ENCODE measurements at places on chromosomes 4 and X.

GRCh38 chrX:10099411-10099810 is 57.4 kb upstream of the CLCN4 start:
- no peak for DNase-seq

- no peak for DNase-seq
Observed at GRCh38 chrX:136146614-136147314, 569 bp upstream of the FHL1 start.

GRCh38 chrX:1751781-1752180 is 136.9 kb downstream of the ASMT start:
- no peak for DNase-seq

GRCh38 chr4:116332508-116332907 is 752.9 kb downstream of the TRAM1L1 start:
- no peak for DNase-seq

GRCh38 chr4:23717528-23718248 is 172.2 kb downstream of the PPARGC1A start:
- DNase-seq = peak; percentile 34

- no peak for DNase-seq
Observed at GRCh38 chr4:40575846-40576245, 53.8 kb downstream of the RBM47 start.

GRCh38 chrX:19628011-19628575 is 112.8 kb upstream of the MAP3K15 start:
- DNase-seq = no peak

- peak; percentile 76 for DNase-seq
Observed at GRCh38 chr4:61520681-61521160, 320.6 kb downstream of the ADGRL3 start.

DNA sequence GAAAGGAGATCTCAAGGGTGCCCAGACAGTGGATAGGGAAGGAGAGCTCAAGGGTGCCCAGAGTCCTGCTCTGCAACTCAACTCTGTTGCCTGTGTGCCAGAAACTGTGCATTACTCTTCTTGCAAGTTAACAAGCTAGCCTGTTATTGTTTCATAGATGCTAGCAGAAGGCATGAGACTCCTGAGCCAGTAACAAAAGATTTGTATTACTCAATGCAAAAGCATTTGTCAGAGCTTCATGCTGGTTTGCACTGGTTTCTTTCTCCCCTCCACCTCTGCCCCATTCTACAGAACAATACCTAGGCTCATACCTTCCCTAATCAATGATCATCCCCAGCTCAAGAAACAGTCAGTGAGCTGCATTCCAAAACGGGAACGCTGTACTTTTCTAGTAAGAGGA is 124.5 kb upstream of the NEIL3 start:
- peak; percentile 37 for DNase-seq
